ENCODE measurements at places on chromosomes 16 and 17.

GRCh38 chr16:50603206-50604064 is 55.2 kb downstream of the NKD1 start:
- DNase-seq, result no peak

DNA sequence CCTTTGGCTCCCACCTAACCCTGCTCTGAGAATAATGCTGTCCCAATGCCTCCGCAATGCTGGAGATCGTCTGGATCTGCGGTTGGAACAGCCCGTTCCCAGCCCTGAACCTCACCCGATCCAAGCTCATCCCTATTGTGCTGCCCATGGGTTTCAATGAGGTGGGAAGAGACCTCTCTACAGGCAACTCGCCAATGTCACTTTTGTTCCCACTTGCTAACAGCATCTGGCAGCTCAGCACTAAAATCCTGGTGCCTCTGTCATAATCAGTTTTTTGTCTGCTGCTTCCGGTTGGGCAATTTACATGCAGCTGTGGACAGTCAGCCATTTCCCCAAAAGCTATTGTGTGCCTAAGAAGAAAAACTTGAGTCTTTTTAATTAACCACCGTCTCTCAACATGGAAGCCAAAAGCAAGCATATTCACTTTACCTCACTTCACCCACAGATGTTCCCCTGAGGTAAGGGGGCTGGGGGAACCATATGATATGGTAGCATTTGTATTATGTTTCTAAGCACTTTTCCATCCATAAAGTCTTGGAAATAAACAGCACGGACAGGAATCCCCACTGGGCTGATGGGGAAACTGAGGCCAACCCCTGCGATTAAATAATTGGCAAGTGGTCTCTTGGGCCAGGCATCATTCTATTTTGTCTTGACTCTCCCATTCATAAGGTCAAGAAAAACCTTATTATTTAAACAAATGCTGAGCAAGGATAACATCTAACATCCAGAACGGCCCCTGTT is 159.2 kb upstream of the CDH5 start:
- DNase-seq, result no peak

DNA sequence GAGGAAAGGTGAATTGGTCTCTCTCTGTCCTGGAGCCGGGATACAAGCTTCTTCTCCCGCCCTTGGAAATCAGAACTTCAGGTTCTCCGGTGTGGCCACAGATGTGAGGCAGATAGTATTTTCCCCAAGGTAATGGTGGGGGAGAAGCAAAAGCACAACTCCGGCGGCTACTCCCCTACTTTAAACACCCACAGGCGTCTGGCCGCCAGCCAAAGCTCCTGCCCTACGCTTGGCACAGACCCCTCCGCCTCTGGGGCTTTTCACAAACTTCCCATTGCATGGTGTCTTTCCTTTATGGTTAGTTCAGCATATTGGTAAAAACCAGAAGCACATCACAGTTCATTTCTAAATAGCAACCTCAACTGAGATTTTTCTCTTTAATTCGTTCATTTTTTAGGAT is 39.4 kb upstream of the B4GALNT2 start:
- DNase-seq, result peak; percentile 41

DNA sequence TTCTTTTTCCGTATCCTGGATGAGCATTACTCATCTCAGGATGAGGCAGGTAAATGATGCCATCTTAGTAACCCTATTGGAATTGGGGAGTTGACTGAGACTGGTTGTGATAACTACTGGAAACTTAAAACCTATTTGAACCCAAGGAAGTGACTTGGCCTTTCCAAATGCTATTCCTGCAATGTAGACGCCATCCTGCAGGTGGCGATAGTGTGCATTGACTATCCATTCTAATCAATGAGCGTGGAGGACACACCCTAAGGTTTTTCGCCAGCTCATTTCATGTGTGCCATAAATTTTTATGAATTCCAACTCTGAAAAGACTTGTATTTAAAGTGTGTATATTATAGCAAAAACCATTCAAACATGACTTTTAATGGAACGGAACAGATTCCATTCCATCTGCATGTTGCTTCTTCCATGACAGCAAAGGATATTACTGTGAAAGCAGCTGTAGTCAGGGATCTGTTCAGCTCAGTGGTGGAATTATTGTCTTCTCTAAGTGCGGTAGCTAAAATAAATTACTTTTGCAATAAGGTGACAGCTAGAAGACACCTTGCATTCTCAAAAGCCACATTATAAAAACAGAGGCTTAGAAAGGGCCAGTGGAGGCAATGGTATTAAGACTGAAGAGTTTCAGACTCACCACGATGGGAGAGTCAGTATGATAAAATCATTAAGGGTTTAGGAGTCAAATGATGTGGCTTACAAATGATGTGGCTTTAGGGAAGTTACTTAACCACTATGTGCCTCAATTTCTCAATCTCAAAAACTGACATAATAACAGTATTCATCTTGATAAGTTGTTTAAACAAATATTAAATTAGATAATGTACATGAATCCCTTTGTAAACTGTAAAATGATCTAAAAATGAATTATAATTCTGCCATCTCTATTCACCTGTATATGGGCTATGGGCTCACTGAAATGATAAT is 55.5 kb downstream of the SYT17 start:
- DNase-seq, result no peak

DNA sequence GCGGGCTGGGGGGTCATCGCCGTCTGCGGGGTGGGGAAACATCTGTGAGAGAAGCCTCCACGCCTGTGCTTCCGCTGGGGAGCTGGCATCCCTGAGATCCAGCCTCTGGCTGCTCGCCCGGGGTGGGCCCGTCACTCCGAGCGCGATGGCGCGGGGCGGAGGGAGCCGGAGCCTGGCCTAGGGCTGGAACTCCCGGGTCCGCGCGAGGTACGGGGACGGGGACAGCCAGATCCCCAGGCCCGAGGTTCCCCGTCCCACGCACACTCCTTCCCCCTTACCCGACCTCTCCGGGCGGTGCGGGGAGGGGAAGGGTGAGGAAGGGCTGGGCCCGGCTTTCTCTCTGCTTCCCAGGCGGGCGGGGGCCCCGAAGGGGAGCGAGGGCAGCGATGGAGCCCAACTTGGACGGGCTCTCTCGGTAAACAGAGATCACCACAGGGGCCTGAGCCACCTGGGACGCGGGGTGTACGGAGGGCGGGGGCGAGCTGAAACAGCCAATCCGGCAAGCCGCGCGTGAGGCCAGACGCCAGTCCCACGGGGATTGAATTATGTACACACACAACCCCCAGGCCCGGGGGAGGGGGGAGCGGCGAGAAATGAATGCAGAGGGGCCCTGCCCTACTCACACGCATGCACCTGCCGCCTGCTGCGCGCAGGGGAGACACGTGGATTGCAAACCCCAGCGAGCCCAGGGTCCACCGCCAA is at the start of gene SLC16A11:
SLC16A11 (minus strand) TSS at position 596 of the 702 bp plus-strand sequence; CDS start at position 17, 579 bp downstream.
- DNase-seq, result no peak

GRCh38 chr17:73787076-73788059 is 143.1 kb upstream of the SDK2 start:
- DNase-seq, result no peak

- no peak for DNase-seq
Measured at GRCh38 chr17:42886283-42887176, 14.1 kb upstream of the G6PC1 start.

DNA sequence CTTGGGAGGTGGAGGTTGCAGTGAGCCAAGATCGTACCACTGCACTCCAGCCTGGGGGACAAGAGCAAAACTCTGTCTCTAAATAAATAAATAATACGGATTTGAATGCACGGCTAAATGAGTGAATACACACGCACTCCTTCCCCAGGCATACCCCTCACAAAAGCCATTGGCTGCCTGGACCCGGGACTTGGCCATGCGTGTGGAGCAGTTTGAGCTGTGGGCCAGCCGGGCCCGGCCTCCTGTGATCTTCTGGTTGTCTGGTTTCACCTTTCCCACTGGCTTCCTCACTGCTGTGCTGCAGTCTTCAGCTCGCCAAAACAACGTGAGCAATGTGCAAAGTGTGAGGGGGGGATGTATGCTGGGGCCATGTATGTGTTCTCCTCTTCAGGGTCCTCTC is 1.6 kb upstream of the KDM6B start:
- DNase-seq, result no peak

DNA sequence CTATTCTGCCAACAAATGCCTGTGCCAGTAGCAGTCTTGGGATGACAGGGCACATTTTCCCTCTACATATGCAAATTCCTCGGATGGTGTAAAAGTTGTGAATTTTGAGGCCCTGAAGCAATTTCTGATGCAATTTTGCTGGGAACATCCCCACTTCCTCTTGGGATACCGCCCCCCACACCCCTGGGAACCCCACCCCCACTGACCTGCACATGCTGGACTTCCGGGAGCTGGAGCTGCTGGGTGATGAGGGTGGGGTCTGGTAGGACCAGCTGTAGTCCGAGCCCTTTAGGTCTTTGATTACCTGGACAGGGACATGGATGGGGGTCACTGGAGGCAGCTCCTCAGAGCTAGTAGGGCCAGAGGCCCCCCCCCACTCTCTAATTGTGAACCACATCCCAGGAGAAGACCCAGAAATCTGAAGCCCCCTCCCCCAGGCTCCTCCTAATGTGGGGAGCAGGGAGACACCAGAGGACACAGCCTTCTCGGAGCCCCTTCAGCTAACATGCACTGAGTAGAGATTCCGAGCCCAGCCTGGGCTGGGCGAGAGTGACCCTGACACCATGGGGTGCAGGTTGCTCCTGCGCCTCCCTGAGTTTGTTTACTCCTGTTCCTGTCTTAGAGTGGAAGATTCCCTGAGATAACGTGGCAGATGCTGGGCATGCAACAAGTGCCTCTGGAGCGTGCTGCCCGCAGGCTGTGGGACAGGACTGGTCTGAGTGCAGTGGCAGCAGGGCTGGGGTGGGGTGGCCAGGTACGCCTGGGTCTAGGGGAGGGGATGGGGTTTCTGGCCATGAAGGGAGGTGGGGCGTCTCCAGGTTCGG is 9.0 kb downstream of the MTSS2 start:
- no peak for DNase-seq

DNA sequence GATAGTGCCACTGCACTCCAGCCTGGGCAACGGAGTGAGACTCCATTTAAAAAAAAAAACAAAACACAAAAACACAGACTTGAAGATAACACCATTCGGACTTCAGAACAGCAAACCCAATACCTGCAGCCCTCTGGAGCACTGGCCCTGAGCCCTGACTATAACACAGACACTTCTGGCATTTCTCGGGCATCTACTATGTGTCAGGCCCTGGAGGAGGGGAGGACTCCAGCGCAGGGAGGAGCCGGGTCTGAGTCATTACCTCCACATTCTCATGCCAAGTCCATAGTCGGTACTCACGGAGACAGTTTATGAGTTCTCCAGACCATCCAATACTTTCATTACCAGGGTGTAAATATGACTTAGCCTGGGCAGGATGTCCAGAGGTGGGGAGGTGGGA is 48.8 kb downstream of the PITPNM3 start:
- no peak for DNase-seq

DNA sequence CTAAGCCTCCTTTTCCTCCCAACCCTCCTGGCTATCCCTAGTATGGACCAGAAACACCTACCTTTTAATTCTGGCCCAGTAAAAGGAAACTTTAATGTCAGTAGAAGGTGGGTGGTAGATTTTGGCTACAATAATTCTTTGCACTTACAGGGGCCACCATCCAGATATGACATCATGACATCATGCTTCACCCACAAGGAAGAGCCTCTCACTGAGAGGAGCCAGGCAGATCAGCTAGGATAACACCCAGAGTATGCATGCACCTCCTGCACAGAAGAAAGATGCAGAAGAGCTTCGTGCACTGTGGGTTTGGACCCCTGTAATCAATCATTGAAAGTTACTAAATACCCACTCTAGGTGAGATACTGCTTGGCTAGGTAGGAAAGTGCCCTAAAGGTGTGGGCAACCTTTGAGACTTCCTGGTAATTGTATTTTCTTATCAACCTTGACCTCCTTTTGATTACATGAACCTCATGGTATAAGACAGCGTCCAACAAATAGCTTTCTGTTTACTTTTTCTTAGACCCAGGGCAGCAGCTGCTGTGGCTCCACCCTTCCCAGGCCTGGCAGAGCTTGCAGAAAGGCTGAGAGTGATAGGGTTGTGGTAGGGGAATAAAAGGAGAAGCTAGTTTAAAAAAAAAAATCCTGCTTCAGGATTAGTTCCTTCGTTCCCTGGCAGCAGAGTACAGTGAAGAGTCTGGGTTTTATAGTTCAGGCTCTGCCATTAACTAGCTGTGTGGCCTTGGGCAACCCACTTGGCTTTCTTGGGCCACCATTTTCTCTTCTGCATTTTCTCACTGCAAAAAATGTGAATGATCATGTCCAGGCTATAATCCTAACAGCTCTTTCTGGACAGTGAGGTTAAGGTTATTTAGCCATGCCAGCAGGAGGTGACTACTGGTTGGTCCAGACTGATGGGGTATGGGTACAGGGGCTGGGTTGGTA is 6.2 kb downstream of the MAP3K14 start:
- DNase-seq, result no peak

GRCh38 chr17:78806451-78806850 is 24.4 kb upstream of the CYTH1 start:
- no peak for DNase-seq

- DNase-seq, result no peak
Measured at GRCh38 chr17:69188064-69188463, 40.6 kb downstream of the ABCA10 start.

GRCh38 chr16:62625326-62625725 is 589.1 kb upstream of the CDH8 start:
- DNase-seq, result no peak

- no peak for DNase-seq
Measured at GRCh38 chr17:56995766-56996165, 17.8 kb downstream of the SCPEP1 start.

DNA sequence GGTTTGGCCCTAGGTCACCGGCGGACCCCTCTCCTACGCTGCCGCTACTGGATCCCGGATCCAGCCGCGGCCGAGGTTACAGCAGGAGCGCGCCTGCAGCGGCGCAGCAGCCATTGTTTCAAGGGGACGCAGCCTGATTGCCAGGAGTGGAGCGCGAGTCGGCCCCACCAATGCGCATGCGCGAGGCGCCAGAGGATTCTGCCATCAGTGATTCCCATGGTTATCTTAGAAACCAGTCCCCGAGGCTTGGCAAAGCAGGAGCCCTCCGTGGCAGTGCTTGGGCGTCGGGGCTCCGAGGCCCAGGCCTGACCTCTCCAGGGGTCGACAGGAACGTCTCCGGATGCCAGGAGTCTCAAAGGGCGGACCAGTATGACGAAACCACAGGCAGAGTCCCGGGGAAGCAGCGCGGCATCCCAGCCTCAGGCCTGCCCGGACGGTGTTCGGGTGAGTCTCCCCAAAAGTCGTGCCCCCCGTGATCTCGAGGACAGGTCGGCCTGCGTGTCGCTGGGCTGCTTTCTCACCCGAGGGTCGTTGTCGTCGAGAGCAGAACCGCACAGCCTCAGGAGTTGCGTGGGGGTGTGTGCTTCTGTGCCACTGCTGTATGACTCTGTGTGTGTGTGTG is 608.5 kb downstream of the KCNJ18 start:
- DNase-seq, result no peak

Measured in T47D (cell line).